CD4-positive, alpha-beta T cell treated with Interleukin-12 subunit alpha and Interleukin-12 subunit beta, for 1 hour (primary cell): ENCODE measurements at places on chromosomes 12 and 14.
A peak's percentile ranks its signal among the peaks of the same experiment; 100 is the strongest.

DNA sequence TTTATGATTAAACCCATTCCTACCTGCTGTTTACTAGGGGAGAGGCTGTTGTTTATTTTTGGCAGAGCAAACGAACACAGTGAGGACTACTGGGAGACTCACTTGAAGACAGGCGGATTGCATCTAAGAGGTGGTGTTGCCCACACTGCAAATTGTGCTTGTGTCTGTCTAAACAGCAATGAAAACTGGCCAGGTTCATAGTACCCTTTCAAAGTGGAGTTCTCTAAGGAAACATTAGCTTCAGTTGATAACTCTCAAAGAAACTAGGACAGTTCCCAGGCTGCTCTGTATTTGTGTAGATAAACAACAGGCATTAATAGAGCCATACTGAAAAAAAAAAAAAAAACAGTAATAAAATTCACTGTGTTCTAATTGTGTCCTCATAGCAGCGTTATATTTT lies 466.0 kb upstream of the RGS6 start:
- DNase-seq: no peak

DNA sequence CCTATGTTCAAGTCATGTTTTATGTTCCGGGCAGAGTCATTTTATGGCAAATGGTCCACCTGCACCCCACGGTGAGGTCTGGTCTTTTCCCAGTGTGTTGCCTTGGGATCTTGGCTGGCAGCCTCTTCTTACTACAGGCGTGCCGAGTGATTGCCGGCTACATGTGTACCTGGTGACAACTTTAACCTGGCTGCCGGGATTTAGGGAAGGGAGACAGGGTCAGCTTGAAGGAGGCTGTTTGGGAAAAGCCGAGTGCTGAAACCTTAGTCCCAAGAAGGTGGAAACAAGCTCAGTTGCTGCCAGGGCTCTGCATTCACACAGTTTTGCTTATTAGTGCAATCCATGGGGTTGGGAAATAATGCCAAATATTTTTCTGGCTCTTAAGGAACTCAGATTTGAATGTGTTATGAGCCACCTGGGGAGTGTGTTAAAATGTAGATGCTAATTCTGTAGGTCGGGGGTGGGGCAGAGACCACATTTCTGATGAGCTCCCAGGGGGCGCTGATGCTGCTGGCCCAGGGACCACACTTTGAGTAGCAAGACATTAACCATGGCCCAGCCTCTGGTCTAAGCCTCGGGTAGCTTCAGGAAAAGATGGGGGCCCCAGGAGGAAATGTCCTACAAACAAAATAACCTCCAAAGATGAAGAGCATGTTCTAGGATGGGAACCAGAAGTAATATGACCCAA lies 179.6 kb downstream of the TBX5 start:
- DNase-seq: no peak

- no peak for DNase-seq
Observed at GRCh38 chr12:24848941-24849477, 99.9 kb downstream of the BCAT1 start.

- no peak for DNase-seq
Observed at GRCh38 chr14:69852531-69853321, 26.5 kb upstream of the SMOC1 start.

DNA sequence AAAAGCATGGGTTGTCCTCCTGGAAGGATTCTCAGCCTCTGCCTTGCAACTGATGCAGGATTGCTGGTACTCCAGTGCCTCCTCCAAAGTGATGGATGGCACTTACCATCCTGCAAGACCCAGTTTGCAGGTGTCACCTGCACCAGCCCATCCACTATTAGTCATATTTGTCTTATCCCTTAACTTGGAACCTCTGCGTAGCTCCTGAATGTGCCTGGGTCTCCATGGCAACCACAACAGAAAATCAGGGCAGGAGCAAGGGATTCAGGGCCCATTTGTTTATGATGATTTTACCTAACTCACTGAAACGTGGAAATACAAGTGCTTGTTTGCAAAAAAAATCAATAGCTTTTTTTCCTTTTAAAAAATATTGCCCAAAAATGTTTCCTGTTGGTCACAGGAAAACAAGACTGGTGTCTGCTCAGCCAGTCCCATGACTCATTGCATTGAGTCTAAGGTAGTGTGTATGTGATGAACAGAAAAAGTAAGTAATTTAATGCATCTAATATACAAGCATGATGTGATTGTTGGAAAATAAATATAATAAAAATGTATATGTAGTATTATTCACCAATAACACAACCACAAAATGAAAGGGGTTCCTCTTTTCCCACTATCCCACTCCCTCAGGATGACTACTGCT lies 1196.3 kb upstream of the TMEM132C start:
- no peak for DNase-seq

GRCh38 chr12:62762645-62763044 lies 172.3 kb downstream of the PPM1H start:
- no peak for DNase-seq

DNA sequence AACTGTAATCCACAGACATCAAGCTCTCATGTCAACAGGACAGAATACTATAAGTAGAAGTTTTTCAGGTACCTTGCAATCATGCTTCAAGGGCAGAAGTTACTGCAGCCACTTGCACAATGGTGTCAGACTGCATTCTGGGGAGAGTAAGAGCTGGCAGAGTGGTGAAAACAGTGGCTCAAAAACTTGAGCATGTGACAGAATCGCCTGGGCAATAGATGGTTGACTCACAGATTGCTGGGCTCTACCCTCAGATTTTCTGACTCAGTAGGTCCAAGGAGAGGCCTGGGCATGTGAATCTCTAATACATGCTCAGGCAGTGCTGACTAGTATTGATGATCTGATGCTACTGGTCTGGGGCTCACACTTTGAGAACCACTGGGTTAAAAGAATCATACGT lies 187.8 kb downstream of the TBX5 start:
- DNase-seq: no peak

- DNase-seq: no peak
Observed at GRCh38 chr14:29553427-29553826, 374.2 kb downstream of the PRKD1 start.

DNA sequence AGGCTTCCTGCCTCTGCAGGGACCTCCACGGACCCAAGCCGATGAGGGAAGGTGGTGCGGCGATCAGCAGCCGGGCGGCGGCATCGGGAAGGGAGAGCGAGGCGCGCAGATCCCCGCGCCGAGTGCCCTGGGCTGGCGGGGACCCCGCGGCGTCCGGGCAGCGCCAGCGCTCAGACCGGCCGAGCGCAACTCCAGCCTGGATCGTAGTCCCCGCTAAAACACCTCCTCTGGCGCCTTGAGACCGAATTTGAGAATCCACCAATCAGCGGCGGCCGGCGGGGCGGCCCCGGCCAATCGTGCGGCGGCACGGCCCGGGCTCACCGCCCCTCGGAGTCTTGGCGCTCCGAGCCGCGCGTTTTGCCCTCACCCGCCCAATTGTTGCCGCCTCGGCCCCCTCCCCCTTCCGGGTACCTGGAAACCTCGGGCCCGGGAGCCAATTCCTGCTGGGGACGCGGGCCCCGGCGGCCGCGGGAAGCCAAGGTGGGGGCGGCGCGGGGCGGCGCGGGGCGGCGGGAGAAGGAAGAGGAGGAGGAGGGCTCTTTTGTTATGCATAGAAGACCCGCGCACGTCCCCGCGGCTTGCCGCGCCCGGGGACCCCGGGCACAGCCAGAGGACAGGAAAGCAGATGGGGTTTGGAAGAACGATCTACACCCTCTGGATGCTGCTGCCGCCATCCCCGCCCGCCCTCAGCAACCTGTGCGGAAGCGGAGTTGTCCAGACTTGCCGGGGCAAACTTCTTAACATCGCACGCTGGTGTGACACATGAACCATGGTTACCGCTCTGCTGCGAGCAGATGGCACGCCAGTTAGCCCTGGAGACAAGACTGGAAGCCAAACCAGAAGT lies at the start of gene E2F7:
TSS of gene E2F7 (minus strand) at position 209 of the 844 bp plus-strand sequence. CDS start 934 bp downstream, outside the sequence.
- DNase-seq: peak; percentile 87

DNA sequence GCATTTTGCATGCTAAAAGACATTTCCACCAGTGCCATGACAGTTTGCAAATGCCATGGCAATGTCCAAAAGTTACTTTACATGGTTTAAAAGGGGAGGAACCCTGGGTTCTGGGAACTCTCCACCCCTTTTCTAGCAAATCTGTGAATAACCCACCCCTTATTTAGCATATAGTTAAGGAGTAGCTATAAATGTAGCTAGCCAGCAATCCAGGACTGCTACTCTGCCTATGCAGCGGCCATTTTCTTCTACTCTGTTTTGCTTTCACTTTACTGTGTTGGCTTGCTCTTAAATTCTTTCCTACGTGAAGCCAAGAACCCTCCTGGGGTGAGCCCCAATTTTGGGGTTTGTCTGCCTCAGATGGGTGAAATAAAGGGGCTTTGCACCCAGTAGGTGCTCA lies 141.0 kb downstream of the PTPN11 start:
- DNase-seq: no peak

GRCh38 chr12:93922583-93923006 lies 225.8 kb upstream of the PLXNC1 start:
- no peak for DNase-seq

DNA sequence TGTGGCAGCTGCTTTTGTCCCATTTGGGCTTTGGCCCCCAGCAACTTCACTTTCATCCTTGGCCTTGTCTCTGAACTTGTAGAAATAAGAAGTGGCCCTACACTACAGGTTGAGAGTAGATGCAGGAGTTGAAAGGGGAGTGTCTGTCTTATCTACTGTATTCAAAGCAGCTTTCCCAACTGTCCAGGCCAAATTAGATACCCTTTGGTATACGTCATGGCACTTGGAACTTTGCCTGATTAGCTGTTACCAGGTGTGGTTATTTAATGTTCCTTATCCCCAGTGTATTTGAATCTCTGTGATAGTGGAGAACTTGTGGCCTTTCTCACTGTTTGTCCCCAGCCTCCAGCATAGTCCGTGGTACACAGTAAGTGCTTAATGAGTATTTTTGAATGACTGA lies 33.5 kb downstream of the SUDS3 start:
- DNase-seq: no peak

DNA sequence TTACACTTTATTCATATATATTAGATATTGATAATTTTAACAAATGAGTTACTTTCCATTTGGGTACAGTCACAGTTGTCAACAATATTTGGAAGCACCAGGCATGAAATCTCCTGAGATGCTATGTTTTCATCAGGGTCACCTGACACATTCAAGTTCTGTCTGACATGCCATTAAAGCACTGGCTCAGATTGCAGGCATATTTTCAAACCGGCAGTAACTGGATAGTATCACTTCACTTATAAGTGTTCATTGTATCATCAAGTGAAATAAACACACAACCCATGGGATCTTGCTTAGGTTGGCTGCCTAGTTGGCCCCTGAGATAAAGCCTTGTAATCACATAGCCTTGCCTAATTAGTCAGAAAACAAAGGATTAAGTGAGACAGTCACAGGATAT lies 4.8 kb downstream of the IFNG start:
- no peak for DNase-seq

DNA sequence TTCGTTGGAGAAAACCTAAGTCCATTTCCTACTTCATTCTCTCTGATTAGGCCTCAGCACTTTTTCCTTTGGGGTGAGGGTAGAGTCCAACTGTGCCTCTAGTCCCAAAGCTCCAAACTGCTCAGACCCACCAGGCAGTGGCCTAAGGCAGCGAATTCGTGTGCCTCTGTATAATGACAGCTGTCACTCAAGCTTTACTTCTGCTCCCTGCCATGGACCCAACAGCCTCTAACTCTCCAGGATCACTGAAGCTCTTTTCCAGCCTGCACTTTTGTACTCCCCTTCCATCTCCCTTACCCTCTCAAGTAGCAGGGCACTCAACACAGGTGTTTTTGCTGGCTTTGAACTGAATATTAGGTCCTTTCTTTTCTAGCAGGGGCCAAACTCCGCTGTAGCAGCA lies 14.8 kb upstream of the OR6S1 start:
- no peak for DNase-seq

DNA sequence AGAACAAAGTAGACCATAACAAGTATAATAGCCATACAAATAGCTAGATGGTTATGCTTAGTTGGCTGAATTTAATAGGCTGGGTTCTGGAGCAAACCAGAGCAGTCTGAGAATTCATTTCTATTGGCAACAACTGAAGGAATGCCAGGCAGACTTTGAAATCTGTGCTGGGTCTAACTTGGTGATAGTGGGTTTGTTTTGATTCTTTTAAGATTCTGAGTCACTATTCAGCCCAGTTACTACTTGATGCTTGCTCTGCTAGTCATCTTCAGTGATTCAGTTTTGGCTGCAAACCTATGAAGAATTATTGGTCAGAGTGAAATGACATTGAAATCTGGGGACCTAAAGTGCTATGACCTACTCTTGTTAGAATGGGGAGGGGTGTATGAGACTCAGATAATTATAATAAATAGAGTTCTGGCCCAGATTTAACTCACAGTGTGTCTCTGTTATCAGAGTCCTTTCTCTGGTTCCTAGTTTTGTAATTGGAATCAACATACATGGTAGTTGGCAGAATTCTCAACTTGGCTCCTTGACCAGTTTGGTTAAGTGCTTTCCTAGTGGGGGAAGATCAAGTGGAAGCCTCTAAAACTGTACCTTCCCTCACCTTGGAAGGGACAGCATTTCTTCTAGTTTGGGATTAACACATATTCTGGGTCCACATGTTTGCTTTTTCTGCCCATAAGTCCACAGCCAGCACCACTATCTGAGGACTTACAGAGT lies 43.5 kb downstream of the MNAT1 start:
- DNase-seq: no peak

DNA sequence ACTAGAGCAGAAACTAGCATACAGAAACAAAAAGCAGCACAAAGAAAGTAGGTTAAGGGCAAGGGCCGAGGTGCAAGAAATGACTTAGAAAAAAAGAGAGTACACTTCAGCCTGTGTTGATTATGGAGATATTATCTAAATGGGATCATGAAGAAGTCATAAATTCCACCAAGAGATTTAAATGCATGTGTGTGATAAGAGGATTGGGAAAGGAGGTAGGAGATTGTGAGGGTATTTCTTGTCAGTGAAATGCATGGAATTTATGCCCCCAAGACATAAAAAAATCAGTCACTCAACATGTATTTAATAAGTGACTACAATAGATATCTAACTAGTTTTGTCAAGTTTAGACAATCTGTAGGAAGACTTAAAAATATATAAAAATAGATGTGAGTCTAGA lies 976.2 kb upstream of the LRFN5 start:
- DNase-seq: no peak

GRCh38 chr14:60681271-60681670 lies 32.0 kb upstream of the SIX1 start:
- DNase-seq: no peak

- DNase-seq: peak; percentile 13
Observed at GRCh38 chr14:90398841-90399540, 2.2 kb downstream of the CALM1 start.

DNA sequence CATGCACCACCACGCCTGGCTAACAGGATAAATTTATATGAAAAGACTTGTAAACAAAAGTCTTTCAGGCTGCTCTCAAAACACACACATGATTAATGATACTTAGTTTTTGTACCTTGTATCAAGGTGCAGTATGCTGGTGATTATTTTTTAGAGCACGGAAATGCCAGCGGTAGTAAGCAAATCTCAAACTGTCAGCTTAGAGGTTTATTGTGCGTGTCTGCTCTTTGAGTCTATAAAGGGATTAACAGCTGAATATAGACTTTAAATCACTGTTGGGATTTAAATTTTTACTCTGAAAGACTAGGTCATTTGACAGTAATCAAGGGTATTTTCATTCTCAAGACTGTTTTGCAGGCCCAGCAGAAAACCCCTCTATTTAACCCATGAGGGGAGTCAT lies 50.5 kb downstream of the PLEKHA5 start:
- DNase-seq: no peak
